ENCODE measurements at places on chromosomes 13 and 19. TPM values are rescaled to one million over a fixed set of nuclear protein-coding genes. Genes with fewer than 3 reads are reported as not detected.

DNA sequence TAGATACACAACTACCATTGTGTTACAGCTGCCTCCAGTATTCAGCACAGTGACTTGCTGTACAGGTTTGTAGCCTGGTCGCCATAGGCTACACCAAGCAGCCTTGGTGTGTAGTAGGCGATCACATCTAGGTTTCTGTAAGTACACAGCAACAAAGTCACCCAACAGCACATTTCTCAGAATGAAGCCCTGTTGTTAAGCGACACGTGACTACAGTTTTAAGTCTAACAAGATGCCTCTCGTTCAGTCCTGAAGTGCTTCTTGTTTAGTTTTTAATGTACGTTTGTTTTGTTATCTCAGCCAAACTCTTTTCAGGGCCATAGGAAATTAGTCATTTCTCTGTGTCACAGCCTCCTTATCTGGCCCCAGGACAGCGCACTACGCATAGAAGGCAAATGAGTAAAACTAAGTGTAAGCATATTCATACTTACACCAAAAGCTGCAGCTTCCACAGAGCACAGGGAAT lies 50.0 kb upstream of the GPR183 start:
- no peak for DNase-seq

BSPH1 gene
- not detected for polyA plus RNA-seq

GRCh38 chr13:52001120-52001731 lies 10.0 kb downstream of the ATP7B start:
- DNase-seq = no peak

PEX11G gene
- 1.9 TPM for polyA plus RNA-seq

- no peak for DNase-seq
These were observed 282.4 kb downstream of the MYO16 start for GRCh38 chr13:108911807-108912206.

GRCh38 chr13:42393573-42394360 lies 121.8 kb downstream of the AKAP11 start:
- DNase-seq = no peak

FUZ gene
- 14.3 TPM for polyA plus RNA-seq

GRCh38 chr13:35693134-35693784 lies 216.8 kb upstream of the MAB21L1 start:
- no peak for DNase-seq

DNA sequence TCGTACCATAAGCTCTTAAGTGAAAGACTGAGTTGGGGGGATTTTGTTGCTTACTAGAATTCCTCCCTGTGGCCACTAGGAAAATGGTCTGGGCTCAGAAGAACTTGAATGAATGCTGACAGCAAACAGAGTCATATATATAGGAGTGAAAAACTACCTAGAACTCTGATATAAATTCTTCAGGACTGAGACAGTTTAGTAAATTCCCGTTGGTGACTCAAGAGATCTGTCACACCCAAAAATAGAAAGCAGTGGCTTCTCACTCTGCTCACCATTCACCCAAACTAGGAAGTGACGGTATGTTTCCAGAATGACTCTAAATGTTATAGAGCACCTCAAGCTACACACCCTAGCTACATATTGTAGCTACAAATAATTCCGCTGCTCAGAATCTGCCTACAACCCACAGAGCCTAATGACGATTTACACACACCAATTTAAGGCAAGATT lies 116.2 kb downstream of the TBC1D4 start:
- peak; percentile 50 for DNase-seq

DCT gene
- polyA plus RNA-seq = not detected

DNA sequence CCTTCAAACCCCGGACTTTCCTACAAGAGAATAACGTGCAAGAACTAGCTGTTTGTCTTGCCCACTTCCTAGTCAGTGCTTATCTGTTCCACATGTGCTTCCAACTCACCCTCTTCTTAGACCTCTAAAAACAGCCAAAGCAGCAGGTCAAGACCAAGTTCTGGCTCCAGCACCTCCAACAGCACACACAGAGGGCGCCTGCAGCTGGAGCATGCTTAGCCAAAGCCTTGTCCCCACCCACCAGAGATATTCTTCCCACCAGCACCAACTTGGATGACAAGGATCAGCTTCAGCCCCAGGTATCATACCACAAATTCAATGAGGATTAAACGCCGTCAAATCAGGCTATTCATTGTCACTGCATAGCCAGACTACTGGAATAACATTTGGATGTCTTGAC lies 17.9 kb downstream of the RCBTB1 start:
- DNase-seq = no peak

DNA sequence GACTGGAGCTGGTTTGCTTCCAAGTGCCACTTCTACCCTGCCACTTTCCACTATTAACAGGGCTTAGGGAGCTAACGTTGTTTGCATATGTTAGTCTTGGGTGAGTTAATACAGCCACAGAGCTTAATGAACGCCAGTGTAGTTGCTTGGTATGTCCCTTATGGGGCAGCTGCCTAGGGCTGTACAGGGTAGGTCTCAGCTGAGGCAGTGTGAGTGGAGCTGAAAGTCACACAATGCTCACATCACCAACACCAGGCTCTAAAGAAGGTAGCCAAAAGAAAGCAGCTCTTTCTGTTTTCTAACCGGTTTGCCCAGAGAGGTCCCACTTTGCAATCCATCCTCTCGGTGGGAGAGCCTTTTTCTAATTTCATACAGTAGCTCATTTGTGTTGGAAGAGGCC lies 186.2 kb downstream of the RGCC start:
- DNase-seq = no peak

- DNase-seq = no peak
These were observed 2.1 kb upstream of the PNPLA6 start for GRCh38 chr19:7533281-7533885.

DENND1C gene
- polyA plus RNA-seq = not detected

GRCh38 chr13:106286811-106287210 lies 248.7 kb downstream of the EFNB2 start:
- no peak for DNase-seq

C13orf46 gene
- polyA plus RNA-seq = 0.58 TPM

- DNase-seq = no peak
These were observed 75.2 kb downstream of the CAB39L start for GRCh38 chr13:49368688-49369087.

Data from BJ (cell line).